ENCODE measurements at places on chromosomes 5 and 9.

GRCh38 chr5:55997742-55998351 is 3.1 kb upstream of the IL6ST start:
- peak; percentile 80 for DNase-seq

- DNase-seq: no peak
These were observed 3.4 kb upstream of the CTSL start for GRCh38 chr9:87722393-87723088.

GRCh38 chr5:171074747-171075146 is 212.9 kb downstream of the RANBP17 start:
- no peak for DNase-seq

DNA sequence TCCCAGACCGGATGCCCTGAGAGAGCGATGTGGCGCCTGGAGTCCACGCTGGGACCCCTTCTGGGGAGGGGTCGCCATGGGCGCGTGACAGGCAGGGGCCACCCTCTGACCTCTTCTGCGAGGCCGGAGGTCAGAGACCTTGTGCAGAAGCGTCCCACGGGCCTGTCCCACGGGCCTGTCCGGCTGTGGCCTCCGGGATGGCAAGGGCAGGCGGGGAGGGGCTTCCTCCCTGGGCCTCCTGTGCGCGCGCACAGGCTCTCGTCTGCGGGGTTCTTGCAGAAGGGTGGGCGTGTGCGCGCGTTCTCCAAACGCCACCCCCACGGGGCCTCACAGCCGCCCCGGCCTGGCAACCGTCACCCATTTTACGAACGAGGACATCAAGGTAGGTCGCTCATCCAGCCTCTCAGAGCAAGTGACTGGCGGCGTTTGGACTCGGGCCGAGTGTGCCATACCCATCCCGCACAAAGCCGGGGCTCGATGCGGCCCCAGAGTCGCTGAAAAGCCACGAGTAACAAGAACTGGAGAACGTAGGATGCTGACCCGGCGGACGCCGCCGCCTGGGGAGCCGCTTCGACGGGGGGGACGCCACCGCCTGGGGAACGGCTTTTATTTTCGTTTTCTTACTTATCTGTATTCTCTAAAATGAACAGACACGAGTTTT is 897 bp downstream of the AHRR start:
- peak; percentile 78 for DNase-seq

DNA sequence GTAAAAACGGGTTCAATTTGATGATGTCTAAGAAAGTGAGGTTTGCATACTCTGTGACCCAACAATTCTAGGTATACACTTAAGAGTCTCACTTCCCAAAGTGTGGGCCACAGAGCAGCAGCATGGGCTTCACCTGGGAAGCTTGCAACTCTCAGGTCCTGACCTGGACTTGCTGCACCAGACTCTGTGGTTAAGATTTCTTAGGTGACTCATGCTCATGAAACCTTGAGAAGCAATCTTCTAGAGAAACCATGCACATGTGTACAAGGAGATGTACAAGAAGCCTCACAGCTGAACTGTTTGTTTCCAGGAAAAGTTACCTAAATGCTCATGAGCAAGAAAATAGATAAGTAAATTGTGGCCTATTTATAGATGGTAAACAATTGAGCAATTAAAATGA is 30.0 kb downstream of the DNAJC21 start:
- peak; percentile 57 for DNase-seq

DNA sequence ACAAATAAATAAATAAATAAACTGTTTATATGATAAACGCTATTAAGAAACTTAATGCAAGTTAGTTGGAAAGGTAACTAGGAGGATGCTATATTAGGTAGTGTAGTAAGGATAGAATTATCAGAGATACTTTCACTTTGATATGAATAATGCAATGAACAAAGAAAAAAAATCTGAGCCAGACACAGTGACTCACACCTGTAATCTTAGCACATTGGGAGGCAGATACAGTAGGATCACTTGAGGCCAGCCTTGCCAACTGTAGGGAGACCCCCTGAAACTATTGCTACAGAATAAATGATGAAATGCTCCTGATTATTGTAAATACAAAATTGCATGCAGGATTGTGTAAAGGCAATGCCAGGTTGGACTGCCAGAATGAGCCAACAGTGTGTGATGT is 109.2 kb downstream of the ANXA2R start:
- DNase-seq: no peak

GRCh38 chr5:67381236-67381880 is 184.8 kb upstream of the CD180 start:
- no peak for DNase-seq

GRCh38 chr9:70362952-70363351 is 51.5 kb downstream of the KLF9 start:
- DNase-seq: peak; percentile 37

- peak; percentile 56 for DNase-seq
These were observed 110.9 kb upstream of the LPAR1 start for GRCh38 chr9:111149018-111149759.

DNA sequence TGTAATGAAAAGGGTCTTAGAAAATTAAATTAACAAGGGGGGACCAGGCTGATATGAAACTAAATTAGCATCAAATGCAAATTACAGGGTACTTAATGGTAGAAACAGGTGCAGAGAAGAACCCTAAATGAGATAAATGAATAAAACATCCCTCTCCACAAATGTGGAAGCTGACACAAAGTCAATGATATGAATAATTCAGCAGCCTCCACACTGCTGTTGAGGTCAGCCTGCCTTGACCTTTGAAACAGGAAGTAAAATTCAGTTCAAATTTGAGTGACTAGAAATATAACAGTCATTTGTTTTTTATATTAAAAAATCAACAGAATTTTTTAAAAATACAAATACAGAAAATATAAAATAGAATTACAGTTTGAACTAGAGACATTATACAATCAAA is 40.0 kb downstream of the EBF1 start:
- no peak for DNase-seq

- no peak for DNase-seq
These were observed 87.5 kb downstream of the GLDC start for GRCh38 chr9:6557883-6558616.
